ENCODE measurements at places on chromosomes 1 and 21.

GRCh38 chr1:29936031-29936544, 699.8 kb downstream of the PTPRU start:
- no peak for DNase-seq

DNA sequence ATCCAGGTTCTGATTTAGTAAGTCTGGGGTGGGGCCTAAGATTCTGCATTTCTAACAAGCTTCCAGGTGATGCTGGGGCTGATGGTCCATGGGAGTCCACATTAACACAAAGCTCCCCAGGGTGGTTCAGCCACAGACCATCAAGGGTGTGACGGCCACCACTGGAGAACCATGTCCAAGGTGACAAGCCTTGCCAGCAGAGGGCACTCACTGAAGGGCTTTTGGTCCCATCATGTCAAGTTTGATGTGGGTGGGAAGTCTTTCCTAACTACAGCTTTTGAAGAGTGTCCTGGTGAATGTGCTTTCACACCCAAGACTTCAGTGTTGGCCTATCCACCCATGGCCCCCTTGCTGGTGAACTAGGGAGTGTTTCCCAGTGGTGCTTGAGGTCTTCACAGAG, 67.1 kb downstream of the UBE2T start:
- DNase-seq = peak; percentile 31

GRCh38 chr1:186953876-186954275, 125.1 kb downstream of the PLA2G4A start:
- DNase-seq = no peak

GRCh38 chr1:148293651-148294050, 141.6 kb upstream of the NBPF11 start:
- no peak for DNase-seq

DNA sequence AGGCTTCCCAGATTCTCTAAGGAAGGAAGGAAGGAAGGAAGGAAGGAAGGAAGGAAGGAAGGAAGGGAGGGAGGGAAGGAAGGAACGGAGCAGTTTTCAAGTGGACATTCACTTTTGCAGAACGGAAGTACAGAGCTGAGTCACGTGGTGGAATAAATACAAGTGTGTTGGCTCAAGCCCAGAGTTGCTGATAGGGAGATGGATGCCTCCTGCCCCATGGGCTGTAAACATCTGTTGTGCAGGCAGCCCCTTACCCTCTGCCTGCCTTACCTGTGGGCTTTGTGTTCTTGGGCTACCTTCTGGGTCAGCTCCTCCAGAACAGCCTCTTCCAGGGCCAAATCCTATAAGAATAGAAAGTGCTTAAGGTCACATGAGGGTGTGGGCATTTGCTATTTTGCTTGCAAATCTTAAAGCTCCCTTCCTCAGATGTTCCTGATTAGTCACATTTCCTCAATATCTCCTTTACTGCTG, 121.7 kb downstream of the SMYD2 start:
- no peak for DNase-seq

DNA sequence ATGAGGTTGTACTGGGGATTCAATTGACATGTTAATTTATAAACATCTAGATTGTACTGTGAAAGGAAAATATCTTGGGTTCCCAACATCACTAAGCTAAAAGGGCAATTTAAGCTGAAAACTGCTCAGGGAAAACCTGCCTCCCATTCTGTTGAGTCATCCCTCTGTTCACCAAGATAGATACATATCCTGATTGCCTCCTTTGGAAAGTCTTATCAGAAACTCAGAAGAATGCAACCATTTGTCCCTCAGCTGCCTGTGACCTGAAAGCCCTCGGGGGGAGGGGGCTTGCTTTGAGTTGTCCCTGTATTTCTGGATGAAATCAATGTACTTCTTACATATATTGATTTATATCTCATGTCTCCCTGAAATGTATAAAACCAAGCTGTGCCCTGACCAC, 187.0 kb upstream of the ETV3 start:
- no peak for DNase-seq

GRCh38 chr1:164648636-164649035, 89.7 kb downstream of the PBX1 start:
- no peak for DNase-seq

DNA sequence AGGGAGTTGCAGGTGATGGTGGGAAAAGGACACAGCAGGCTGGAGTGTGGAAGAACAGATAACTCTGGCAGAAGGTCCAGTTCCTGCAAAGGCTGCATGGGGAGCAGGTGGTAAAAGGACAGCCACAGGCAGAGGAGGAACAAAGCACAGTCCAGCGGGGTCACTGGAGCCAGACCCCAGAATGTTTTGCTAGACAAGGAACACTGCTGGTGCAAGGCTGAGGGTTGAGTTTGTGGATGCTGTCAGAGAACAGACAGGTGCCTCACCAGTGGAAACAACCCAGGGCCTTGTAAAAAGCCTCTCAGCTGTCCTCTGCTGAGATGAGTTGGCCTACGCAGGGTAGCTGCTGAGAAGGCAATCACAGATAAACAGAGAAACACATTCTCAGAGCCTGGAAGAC, 101.7 kb downstream of the SSBP3 start:
- no peak for DNase-seq

GRCh38 chr1:109181807-109182163, 31.9 kb upstream of the SARS1 start:
- DNase-seq = no peak

DNA sequence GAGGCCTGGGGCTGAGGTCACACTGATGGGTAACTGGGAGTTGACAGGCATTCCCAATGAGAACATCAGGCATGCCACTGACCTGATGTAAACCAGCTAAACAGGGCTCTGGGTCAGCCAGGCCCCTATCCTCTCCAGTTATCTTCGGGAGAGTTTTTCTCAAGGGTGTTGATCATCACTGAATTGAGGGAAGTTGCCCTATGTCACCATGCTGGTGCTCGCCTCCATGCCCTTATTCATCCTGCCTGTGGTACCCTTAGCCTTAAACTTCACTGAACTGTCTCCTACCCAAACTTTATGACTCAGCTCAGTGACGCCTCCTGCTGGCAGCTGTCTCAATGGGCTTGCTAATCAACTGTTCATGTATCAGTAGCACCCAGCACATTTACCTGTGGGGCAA, 80.7 kb upstream of the TNR start:
- DNase-seq = no peak

GRCh38 chr1:171940368-171940767, 99.1 kb downstream of the DNM3 start:
- DNase-seq = peak; percentile 24

GRCh38 chr1:1437033-1437903, 1.8 kb downstream of the VWA1 start:
- peak; percentile 6 for DNase-seq

- no peak for DNase-seq
Observed at GRCh38 chr1:6269720-6270400, 9.0 kb upstream of the GPR153 start.

DNA sequence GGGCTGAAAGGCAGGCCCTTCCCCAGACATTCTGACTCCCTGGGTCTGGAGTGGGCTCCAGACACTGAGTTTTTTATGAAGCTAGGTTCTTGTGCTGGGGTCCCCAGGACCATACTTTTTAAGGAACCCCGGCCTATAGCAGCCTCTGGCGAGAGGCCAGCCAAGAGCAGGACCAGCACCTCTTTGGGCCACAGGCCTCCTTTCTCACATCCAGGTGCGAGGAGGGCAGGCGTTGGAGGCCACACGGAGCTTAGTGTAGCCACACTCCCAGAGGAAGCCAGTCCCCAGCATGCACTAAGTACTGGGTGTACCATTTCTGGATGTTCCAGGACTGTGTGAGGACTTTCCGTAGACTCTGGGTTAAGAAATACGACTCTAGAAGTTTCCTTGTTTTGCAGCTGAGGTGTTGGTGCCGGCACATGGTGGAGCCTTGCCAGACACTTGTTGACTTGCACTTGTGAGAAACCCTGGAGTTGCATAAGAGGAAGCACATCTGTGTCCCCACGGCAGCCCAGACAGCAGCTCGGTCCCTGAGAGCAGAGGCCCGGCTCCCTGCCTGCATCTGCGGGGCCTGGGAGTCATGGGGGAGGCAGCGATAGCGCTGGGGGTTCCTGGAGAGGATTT, 122.2 kb upstream of the VAMP3 start:
- DNase-seq = no peak

DNA sequence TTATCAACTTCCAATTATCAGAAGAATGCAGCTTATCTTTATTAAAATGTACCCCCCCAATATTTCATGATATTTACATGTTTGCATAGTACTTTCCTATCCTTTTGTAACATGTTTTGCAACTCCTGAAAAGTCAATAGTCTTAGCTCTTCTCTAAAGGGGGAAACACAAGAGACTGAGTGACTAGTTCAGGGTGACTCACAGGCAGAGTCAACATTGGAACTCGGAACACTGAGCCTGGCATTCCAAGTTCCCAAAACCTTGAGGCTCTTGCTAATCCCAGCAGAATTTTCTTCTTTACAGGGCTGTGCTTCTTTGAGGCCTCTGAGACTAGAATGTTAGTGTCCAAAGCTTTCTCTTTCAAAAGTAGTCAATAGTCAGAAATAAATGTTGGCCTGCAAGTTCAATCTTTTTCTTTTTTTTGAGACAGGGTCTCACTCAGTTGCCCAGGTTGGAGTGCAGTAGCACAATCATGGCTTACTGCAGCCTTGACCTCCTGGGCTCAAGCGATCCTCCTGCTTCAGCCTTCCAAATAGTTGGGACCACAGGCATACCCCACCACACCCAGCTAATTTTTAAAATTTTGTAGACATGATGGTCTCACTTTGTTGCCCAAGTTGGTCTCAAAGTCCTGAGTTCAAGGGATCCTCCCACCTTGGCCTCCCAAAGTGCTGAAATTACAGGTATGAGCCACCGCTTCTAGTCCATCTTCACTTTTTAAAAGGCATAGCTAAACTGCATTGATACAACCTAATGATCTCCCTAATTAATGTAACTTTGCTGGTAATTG, 37.5 kb downstream of the ZNF281 start:
- peak; percentile 67 for DNase-seq

DNA sequence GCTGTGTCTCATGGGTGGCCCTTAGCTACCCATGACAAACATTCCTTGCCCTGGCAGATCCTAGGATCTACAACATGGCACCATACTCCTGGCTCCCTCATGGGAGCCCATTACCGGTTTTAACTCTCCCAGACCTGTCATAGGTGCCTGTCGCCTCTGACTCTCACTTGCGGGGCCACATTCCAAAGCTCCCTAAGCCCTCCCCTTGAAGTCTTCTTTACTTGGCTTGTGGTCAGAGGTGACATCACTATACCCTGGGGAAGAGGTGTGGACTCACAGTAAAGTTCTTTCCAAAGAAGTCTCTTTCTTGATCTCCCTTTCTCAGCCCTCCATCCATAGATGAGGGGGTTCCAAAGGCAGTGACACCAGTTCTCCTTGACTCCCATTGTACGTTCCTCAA, 5.4 kb upstream of the SLAMF9 start:
- no peak for DNase-seq
